ENCODE measurements at places on chromosomes 7 and 10.
A peak's percentile ranks its signal among the peaks of the same experiment; 100 is the strongest.

DNA sequence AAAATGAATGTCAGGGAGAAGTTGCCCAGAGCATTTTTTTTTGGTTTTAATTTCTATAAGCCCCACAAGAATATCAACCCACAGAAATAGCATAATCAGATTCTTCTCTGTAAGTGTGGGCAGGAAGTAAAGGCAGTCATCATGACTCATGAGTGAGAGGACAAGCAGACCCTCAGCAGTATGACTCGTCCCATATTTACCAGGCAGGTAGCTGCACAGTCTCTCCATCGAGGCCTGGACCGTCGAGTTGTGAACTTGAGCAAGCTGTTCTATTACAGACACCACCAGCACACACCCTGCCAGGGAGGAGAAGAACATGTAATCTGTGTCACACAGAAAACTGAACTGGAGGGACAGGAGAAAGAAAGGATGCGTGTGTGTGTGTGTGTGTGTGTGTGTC is 37.8 kb downstream of the AOAH start:
- no peak for DNase-seq

GRCh38 chr7:116423499-116423898 is 76.0 kb upstream of the CAV2 start:
- DNase-seq = no peak

DNA sequence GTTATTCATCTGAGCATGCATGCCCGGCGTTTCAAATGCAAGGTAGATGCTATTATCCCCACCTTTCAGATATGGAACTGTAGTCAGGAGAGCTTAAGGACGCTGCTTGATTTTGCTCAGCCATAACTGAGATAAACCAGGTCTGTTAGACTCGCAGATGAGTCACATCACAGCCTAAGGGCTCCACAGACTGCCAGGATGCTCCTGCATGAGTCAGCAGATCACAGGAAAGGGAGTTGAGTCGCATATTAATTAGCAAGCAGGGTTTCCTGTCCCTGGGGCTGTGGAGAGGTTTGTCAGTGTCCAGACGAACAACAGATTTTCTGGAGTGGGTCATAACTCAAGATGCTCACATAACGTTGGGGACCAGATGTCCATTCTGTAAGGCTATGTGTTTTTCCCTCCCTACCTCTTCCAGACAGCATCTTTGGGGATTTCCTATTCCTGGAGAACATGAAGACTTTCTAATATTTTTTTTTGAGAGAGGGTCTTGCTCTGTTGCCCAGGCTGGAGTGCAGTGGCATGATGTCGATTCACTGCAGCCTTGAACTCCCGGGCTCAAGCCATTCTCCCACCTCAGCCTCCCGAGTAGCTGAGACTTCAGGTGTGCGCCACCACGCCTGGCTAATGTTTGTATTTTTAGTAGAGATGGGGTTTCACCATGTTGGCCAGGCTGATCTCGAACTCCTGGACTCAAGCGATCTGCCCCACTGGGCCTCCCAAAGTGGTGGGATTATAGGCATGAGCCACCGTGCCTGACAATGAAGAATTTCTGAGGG is 36.7 kb downstream of the PFKFB3 start:
- DNase-seq = peak; percentile 46

DNA sequence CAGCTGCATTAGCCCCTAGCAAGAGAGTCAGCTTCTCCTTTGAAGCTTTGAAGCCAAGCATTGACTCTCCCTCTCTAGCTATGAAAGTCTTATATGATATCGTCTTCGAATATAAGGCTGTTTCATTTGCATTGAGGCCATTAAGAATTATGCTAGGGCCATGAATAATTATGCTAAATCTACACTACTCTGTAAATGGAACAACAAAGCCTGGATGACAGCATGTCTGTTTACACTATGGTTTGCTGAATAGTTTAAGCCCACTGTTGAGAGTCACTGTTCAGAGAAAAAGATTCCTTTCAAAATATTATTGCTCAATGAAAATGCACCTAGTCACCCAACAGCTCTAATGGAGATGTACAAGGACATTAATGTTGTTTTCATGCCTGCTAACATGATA is 52.8 kb downstream of the ZNF438 start:
- DNase-seq = no peak

DNA sequence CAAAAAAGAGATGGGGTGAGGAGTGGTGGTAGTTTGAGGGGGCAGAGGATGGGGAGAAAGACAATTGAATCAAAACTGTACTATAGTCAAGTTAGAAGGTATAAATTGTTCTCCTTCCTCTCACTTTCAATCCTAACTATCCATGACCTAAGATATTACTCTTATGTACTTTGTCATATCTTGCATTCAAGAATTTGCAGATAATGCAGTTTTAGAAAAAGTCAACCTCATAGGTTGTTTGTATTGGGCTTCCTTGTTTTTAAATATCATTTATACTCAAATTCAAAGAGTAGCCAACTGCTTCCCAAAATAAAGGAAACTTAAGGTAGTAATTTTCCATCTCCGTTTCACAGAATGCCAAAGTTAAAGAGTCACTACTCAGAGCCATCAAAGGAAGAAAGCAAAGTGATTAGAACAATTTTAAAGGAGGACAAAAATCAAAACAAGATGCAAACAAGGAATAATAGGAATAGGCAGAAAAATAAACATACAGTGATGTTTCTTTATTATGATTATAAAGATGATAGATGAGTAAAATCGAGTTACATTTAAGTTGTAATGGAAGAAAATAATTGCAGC is 32.7 kb downstream of the MET start:
- DNase-seq = no peak

- peak; percentile 4 for DNase-seq
Measured at GRCh38 chr10:27998178-27998953, 513 bp downstream of the ODAD2 start.

DNA sequence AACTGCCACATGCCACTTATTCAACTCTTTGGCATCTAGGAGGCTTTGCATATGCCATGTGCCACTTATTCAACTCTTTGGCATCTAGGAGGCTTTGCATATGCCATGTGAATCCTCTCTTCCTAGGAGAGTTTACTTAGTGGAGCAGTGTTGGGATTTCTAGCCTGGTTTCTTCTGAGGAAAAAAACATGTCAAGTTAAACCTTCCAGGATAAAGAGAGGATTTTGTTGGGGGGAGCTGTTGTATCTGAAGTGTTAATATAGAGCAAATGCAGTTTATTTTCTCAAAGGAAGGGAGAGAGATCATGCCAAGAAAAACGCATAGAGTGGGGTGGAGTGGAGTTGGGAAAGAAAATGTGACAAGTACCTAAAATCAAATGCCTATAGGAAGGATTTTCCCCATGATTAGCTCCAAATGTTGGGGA is 91.5 kb downstream of the MCU start:
- DNase-seq = no peak

Data from activated T-helper 1 cell treated with Interleukin-2 at 50 U/mL for 16 hours (primary cell).